Germinal center (tissue), 1 donor: ENCODE measurements at places on chromosomes 1 and 21.
A peak's percentile ranks its signal among the peaks of the same experiment; 100 is the strongest.

DNA sequence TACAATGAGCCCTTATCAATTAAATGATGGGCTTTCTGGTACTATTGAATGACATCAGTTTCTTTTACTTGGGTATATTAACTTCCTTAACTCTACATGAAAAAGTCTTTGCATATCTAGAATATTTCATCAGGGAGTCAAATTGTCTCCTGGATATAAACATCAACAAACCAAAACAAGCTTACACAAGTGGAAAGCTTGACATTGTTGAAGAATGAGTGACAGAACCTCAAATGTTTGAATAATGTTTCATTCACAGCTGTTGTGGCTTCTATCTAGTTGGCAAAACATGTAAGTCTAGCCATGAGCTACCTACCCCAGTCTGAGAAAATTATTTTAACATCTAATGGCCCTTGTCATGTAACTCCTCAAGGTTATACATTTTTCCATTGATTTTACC, 604.8 kb upstream of the ADAMTS5 start:
- DNase-seq, result no peak

- DNase-seq, result no peak
These were observed 51.6 kb downstream of the GNG4 start for GRCh38 chr1:235597867-235598553.

- no peak for DNase-seq
These were observed 54.4 kb upstream of the FAM89A start for GRCh38 chr1:231094421-231094820.

DNA sequence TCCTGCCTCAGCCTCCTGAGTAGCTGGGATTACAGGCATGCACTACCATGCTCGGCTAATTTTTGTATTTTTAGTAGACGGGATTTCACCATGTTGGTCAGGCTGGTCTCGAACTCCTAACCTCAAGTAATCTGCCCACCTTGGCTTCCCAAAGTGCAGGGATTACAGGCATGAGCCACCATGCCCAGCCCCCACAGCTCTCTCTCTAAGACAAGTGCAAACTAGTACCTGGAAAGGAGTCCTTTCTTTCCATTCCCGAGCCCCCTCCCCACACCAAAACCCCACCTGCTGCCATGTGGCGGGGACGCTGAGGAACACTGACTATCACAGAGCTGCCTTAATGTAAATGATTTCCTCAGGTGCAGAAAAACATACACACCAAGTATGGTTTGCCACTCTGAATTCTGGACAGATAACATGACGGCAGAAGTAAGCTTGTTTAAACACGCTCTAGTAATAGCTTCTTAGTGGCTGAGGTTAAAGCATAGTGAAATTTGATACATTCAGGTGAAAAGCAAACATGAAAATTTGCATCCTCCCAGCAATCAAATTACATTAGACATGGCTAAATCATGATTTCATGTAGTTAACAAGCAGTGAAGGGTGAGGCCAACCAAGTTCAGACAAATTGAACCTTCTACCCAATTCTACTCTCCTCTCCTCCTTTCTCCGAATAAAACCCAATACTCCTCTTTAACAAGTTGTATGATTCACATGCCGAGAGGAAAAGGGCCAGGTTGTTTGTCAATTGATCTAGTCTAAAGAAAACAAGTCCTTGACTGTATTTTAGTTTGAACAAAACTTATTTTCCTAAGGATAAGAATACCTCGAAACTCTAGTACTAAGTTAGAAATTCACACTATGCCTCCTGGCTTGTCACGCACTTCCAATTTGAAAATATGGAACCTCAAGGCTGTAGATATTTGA, 19.8 kb downstream of the ERRFI1 start:
- no peak for DNase-seq

DNA sequence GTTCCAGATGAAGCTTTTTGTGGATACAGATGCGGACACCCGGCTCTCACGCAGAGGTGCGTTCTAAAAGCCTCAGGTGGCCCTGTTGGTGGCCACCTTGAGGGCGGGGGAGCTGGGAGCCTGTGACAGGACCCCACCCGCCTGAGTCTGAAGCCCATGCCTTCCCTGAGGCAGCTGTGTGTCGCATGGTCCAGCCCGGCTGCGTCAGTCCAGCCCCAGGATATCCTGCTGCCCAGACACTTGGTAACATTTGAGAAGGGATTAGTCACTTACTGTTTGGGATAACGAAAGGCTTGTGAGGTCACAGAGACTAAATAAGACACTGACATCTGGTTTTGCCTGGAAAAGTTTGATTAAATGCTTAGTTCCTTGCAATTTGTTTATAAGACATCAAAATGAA, 68.9 kb downstream of the UCK2 start:
- no peak for DNase-seq

- DNase-seq, result no peak
These were observed 122.0 kb downstream of the BEND5 start for GRCh38 chr1:48654606-48655210.

DNA sequence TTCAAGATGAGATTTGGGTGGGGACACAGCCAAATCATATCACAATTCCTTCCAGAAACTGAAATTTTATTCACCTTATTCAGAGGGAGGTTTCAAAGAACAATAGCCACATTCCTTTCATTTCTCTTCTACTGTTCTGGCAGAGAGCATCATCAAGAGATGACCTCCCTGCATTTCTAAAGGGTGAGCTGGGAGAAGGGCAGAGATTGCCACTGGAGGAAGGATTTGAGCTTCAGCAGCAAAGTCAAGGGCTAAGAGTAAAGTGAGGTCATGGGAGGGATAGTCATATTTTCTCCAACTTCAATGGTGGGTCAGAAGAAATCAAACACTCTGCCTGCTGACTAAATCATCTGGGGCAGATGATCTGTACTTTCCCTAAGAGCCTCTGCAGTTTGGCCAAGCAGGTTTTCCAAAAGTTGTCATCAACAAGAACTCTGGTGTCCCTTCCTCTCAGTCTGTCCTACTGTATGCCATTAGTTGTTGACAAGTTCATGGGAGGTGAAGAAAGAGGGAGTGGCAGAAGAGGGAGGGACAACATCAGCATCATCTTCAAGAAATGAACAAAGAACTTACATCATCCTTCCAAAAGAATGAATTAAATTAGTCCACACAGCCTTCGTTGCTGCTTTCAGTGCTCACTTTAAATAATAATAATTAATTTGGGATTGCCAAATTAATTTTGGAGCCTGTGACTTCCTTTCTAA, 298.3 kb downstream of the ASTN1 start:
- no peak for DNase-seq

DNA sequence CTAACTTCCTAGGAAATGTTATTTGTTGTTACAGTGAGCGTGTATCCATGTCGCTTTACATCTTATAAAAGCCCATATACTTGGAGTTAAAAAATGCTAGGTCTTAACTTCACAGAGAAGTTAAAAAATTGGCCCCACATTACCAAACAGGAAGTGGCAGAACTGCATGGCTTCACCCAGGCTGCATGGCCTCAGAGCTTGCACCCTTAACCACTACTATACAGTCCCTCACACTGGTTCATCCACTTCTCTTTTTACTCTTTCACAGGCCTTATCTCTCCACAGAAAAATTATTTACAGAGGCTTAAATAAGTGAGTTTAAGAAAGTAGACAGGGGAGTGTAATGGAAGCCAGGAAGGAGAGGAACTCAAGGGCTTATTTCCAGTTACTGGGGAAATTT, 402.5 kb downstream of the HHAT start:
- no peak for DNase-seq

GRCh38 chr1:172629170-172629569, 29.7 kb upstream of the FASLG start:
- no peak for DNase-seq

DNA sequence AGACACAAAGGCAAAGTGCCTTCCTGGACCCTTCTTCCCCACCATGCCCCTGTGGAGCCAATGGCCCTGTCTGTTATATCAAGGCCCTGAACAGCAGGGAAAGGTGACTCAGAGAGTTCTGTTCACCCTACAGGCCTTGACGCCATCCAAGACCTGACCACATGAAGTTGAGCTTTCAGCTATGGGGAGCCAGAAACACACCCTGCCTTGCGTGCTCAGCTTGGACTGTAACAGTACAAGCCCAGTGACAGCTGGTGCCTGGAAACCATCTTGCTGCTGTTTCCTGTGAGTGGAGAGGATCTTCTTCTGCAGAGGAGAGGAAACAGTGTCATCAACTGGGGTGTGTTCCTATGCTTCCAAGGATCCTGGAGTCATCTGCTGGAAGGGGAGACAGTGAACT, 165.0 kb upstream of the IRF2BP2 start:
- DNase-seq, result no peak

GRCh38 chr1:94396356-94397010, 21.7 kb upstream of the ABCD3 start:
- no peak for DNase-seq

GRCh38 chr1:239630767-239631166, 244.4 kb downstream of the CHRM3 start:
- no peak for DNase-seq

- no peak for DNase-seq
These were observed 112.7 kb downstream of the RUNX1 start for GRCh38 chr21:34936371-34936789.

DNA sequence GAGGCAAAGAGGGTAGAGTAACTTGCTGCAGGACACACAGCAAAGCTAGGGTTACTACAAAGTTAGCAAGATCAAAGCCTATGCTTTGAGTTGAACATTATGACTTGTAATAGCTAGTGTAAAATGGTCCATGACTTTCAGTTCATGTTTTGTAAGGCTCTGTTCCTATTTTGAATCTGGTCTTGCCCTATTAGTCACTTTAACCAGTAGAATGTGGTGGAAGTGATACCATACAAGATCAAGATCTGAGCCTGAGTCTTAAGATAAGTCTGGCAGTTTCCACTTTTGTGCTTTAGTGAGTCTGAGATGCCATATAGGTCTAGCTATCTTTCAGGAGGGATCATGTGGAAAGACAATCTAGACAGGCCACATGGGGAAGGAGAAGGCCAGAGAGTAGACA, 282.1 kb upstream of the BRINP3 start:
- no peak for DNase-seq

- DNase-seq, result no peak
These were observed 20.3 kb downstream of the TIPRL start for GRCh38 chr1:168199056-168199455.

GRCh38 chr21:41846033-41846317, 33.2 kb downstream of the PRDM15 start:
- DNase-seq, result no peak

- no peak for DNase-seq
These were observed 86.3 kb downstream of the TGFB2 start for GRCh38 chr1:218431476-218431875.

GRCh38 chr1:43438953-43439581, 14.7 kb downstream of the HYI start:
- no peak for DNase-seq

- no peak for DNase-seq
These were observed 38.0 kb upstream of the ATP1A1 start for GRCh38 chr1:116334868-116335635.

DNA sequence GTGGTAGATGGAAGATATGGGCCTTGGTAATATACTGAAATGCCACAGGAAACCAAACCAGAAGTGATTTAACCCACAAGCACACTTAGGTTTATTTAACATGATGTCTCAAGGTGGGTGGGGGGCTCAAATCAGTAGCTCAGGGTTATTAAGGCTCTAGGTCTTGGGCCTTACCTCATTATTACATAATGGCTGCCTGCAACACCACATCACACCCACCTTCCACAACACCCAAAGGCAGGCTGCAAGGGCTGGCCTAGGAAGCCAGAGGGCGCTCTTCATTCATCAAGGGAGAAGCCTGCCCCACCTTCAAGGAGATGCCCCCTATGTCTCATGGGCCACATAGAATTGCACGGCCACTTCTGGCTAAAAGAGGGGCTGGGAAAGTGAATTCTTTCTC, 6.0 kb downstream of the TFF1 start:
- no peak for DNase-seq

DNA sequence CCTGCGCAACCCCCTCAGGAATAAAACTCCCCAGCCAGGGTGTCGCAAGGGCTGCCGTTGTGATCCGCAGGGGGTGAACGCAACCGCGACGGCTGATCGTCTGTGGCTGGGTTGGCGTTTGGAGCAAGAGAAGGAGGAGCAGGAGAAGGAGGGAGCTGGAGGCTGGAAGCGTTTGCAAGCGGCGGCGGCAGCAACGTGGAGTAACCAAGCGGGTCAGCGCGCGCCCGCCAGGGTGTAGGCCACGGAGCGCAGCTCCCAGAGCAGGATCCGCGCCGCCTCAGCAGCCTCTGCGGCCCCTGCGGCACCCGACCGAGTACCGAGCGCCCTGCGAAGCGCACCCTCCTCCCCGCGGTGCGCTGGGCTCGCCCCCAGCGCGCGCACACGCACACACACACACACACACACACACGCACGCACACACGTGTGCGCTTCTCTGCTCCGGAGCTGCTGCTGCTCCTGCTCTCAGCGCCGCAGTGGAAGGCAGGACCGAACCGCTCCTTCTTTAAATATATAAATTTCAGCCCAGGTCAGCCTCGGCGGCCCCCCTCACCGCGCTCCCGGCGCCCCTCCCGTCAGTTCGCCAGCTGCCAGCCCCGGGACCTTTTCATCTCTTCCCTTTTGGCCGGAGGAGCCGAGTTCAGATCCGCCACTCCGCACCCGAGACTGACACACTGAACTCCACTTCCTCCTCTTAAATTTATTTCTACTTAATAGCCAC, 696 bp downstream of the TGFB2 start:
- DNase-seq, result peak; percentile 63

DNA sequence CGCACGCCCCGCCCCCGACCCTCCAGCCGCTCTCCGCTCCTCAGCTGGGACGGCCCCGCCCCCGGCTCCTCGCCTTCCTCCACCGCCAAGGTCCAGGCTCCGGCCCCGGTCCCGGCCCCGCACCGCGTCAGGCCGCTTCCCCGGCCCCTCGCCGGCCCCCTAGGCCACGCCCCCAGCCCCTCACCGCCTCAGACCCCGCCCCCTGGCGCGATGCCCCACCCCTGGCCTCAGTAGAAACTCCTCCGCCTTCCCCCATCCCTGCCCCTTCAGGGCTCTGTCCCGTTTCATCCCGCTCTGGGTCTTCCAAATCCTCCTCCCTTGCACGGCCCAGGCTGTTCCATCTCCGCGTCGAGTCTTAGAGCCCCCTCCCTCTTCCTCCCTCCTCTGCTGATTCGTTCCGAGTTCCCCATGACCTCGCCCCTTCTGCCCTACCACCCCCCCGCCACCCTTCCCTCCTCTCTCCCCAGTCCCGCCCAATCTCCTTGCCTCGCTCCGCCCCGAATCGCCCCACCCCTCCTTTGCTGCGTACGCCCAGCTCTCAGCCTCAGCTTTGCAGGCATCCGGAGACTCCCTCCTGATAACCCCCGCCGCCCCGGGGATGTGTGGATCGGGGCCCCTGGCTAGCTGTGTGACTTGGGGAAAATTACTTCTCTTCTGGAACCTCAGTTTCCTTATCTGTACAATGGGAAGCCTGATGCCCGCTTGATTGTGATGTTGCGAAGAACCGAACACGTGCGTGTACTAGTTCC, 448 bp upstream of the ASAP3 start:
- peak; percentile 95 for DNase-seq

- no peak for DNase-seq
These were observed 269.7 kb downstream of the DYRK1A start for GRCh38 chr21:37636152-37636860.

- DNase-seq, result no peak
These were observed 15.1 kb upstream of the CRB1 start for GRCh38 chr1:197252973-197253372.

GRCh38 chr1:157968946-157969345, 24.5 kb upstream of the KIRREL1 start:
- no peak for DNase-seq

- no peak for DNase-seq
These were observed 4.8 kb downstream of the DEDD start for GRCh38 chr1:161127649-161128048.

GRCh38 chr1:23193391-23194118, 23.7 kb downstream of the HTR1D start:
- DNase-seq, result no peak
